ENCODE measurements at places on chromosomes 7 and 10. TPM values are rescaled to one million over a fixed set of nuclear protein-coding genes. Genes with fewer than 3 reads are reported as not detected.

GRCh38 chr10:113060201-113061053 is 110.4 kb downstream of the TCF7L2 start:
- no peak for DNase-seq
- no peak overlapping the region for H3K4me3 ChIP-seq
- H3K36me3 ChIP-seq: peaks cover 2% of the 10 kb centered on the region
- no peaks in the 10 kb centered on the region for H3K27me3 ChIP-seq
- H3K27ac ChIP-seq: no peak overlapping the region

DNA sequence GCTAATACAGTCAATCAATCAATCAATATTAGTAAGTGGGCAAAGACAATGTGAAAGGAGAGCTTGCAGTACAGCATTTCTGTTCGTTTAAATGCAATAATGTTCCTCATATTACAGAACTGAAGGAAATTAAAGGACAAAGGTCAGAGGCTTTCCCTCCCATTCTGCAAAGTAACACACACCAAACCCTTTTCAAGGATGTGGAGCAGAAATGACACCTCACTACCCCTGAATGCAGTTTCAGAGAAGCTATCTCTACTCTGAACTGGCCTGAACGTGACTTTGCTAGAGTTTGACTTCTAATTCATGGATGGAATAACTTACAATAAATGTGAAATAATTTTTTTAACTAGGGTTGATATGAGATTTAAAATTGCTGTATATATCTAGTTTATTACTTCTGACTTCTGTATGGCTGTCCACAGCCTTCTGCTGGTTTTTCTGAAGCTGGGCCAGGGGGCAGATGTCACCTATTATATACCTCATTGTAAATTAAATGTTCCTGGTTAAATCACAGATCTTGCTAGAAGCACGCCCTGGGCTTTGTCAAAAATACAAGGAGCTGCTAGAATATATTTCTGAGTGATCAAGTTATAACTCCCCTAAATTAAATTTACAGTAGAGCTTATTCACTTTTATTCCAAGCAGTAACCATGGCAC is 156.9 kb upstream of the C7orf33 start:
- DNase-seq: no peak
- peaks cover 5% of the 10 kb centered on the region for H3K4me1 ChIP-seq
- no peaks in the 10 kb centered on the region for H3K36me3 ChIP-seq
- H3K27me3 ChIP-seq: peaks cover 32% of the 10 kb centered on the region

- H3K36me3 ChIP-seq: peaks cover 2% of the 10 kb centered on the region
- H3K4me3 ChIP-seq: no peak overlapping the region
- no peak overlapping the region for H3K27ac ChIP-seq
These were observed 39.0 kb downstream of the DIP2C start for GRCh38 chr10:650441-650851.

GRCh38 chr10:114632869-114633715 is 25.0 kb downstream of the ABLIM1 start:
- H3K4me3 ChIP-seq: no peak overlapping the region
- peaks cover 67% of the 10 kb centered on the region for H3K27me3 ChIP-seq
- H3K4me1 ChIP-seq: peaks cover 33% of the 10 kb centered on the region
- no peak for DNase-seq

DNA sequence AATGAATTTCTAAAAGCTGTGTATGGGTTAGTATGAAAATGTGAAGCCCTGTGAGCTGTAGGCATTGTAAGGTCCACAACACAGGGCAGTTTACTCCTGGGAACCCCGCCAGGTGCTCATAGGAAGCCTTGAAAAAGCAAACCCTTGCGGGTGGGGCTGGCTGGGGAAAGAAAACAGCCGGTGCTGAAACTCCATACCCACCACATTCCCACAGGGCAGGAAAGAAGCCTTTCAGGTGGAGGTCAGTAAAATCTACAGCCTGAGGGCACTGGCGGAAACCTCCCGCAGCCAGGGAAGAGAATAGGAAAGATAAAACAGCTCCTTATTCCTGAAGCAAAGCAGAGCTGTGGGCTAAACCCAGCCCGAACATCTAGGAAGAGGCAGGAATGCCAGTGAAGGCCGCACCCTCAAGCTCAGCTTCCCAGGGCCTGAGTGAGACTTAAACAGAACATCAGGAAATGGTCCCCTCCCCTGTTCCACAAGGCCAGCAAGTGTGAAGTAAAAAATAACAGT is 34.7 kb downstream of the PODXL start:
- H3K4me3 ChIP-seq: no peak overlapping the region
- no peaks in the 10 kb centered on the region for H3K27me3 ChIP-seq
- peak overlapping the region; percentile 95 for H3K27ac ChIP-seq
- no peaks in the 10 kb centered on the region for H3K36me3 ChIP-seq
- H3K4me1 ChIP-seq: peaks cover 3% of the 10 kb centered on the region

DNA sequence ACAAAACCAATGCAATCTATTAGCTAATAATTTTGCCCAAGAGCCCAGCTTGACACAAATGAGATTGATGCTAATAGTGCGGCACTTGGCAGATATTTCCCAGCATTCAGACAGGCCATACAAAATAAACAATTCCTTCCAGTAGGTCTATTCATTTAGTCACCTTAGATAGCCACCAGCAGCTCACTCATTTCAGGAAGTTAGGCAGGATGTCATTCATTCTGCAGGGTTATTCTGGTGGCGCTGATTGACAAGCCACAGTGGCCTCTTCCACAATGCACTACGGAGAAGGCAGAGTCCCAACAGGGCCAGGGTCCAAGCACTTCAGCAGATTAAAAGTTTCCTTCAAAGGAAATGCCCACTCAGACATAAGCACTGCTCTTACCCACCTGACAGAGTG is 55.8 kb downstream of the PIK3AP1 start:
- peaks cover 11% of the 10 kb centered on the region for H3K36me3 ChIP-seq
- DNase-seq: no peak
- H3K4me3 ChIP-seq: no peak overlapping the region
- H3K27ac ChIP-seq: peak overlapping the region; percentile 86
- H3K27me3 ChIP-seq: no peaks in the 10 kb centered on the region
- peaks cover 33% of the 10 kb centered on the region for H3K4me1 ChIP-seq

DNA sequence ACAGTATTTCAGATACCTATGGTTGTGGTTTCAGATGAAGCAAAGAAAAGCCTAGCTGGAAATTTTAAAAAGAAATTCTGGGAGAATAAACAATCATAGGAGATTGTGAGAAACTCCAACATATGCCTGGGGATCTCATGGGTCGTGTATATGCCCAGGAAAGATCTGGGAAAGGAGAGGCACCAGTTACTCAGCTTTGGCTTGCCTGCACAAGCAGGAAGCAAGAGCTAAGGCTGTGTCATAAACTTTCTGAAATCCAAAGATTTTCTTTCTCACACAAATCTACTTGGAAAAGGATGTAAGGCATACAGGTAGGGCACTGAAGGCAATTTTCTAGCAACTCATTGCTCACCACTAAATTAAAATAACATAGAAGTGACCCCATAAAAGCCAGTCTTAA is 373.6 kb downstream of the CDC14C start:
- no peak overlapping the region for H3K27ac ChIP-seq
- H3K36me3 ChIP-seq: no peaks in the 10 kb centered on the region
- DNase-seq: no peak
- H3K4me3 ChIP-seq: no peak overlapping the region
- no peaks in the 10 kb centered on the region for H3K4me1 ChIP-seq

- H3K27me3 ChIP-seq: peaks cover 12% of the 10 kb centered on the region
- H3K36me3 ChIP-seq: no peaks in the 10 kb centered on the region
- peaks cover 22% of the 10 kb centered on the region for H3K4me1 ChIP-seq
These were observed 220.2 kb downstream of the PHF14 start for GRCh38 chr7:11193888-11194287.

GRCh38 chr7:2477447-2478398 is 1.5 kb upstream of the GRIFIN start:
- no peaks in the 10 kb centered on the region for H3K36me3 ChIP-seq
- H3K27ac ChIP-seq: no peak overlapping the region
- DNase-seq: peak; percentile 48
- H3K27me3 ChIP-seq: peaks cover 4% of the 10 kb centered on the region
- no peak overlapping the region for H3K4me3 ChIP-seq

DNA sequence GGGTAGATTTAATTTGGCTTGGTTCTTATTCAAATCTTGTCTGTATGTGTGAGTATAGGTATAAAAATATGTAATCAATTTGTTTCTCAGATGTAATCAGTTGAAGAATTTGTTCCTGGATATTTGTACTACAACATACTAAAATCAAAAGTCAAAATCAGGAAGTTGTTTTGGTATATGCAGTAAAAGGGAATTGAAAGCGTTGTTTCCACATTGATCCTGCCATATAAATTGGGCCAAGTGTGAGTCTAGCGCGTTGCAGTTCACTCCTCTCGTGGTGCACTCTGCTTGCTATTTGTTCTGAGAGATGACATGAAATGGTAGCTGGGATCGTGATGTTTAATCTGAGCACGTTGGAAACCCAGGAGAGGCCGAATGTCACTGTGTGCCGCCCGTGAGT is 55.9 kb downstream of the SHH start:
- H3K27ac ChIP-seq: no peak overlapping the region
- no peak overlapping the region for H3K4me3 ChIP-seq
- no peak for DNase-seq

DNA sequence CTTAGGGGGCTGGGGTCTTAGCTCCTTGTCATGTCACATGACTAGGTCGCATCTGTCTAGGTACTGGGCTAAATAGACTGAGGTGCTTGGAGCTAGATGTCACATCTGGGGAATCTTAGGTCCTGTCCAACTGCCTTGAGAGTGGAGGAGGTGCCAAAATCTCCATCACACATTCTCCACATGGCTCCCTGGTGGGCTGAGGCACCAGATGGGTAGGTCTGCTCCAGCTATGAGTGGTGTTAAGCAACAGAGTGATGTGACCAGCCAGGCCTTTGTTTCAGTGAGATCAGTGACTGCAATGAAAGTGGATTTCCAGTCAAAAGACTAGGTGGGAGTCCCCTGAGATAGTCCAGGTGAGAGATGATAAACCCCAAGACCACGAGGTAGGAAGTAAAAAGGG is 251.8 kb downstream of the BMPER start:
- H3K27me3 ChIP-seq: no peaks in the 10 kb centered on the region
- H3K27ac ChIP-seq: no peak overlapping the region
- H3K4me1 ChIP-seq: peaks cover 5% of the 10 kb centered on the region
- DNase-seq: no peak

GRCh38 chr7:140218656-140219055 is 41.9 kb upstream of the KDM7A start:
- H3K27me3 ChIP-seq: peaks cover 5% of the 10 kb centered on the region
- H3K27ac ChIP-seq: peak overlapping the region; percentile 37

DNA sequence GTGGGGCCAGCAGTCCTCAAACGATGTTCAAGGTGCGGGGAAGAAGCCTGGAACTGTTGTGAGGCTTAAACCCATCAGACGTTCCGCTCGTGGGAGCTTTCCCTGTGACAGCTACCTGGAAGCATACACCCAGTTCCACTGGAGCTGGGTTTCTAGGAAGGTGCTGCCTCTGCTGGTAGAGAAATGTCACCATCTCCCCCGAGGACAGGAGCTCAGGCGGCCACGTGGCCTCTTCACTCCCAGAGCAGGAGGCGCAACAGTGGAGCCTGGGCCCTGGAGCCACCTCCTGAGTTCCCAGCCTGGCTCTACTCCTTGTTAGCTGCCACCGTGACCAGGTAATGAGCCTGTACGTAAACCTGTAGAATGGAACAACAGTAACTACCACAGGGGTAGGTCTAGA is 156.1 kb downstream of the ADARB2 start:
- H3K36me3 ChIP-seq: no peaks in the 10 kb centered on the region
- no peaks in the 10 kb centered on the region for H3K4me1 ChIP-seq
- H3K27me3 ChIP-seq: peaks cover 9% of the 10 kb centered on the region
- no peak overlapping the region for H3K27ac ChIP-seq
- no peak overlapping the region for H3K4me3 ChIP-seq
- no peak for DNase-seq

GRCh38 chr10:124688889-124689670 is 55.1 kb downstream of the FAM53B start:
- peak overlapping the region; percentile 45 for H3K27ac ChIP-seq
- peaks cover 7% of the 10 kb centered on the region for H3K4me1 ChIP-seq
- peaks cover 2% of the 10 kb centered on the region for H3K36me3 ChIP-seq
- no peaks in the 10 kb centered on the region for H3K27me3 ChIP-seq

- no peaks in the 10 kb centered on the region for H3K27me3 ChIP-seq
- H3K4me3 ChIP-seq: no peak overlapping the region
- no peak overlapping the region for H3K27ac ChIP-seq
- no peak for DNase-seq
- peaks cover 3% of the 10 kb centered on the region for H3K36me3 ChIP-seq
These were observed 298.4 kb downstream of the PTPRN2 start for GRCh38 chr7:158289231-158289630.

DNA sequence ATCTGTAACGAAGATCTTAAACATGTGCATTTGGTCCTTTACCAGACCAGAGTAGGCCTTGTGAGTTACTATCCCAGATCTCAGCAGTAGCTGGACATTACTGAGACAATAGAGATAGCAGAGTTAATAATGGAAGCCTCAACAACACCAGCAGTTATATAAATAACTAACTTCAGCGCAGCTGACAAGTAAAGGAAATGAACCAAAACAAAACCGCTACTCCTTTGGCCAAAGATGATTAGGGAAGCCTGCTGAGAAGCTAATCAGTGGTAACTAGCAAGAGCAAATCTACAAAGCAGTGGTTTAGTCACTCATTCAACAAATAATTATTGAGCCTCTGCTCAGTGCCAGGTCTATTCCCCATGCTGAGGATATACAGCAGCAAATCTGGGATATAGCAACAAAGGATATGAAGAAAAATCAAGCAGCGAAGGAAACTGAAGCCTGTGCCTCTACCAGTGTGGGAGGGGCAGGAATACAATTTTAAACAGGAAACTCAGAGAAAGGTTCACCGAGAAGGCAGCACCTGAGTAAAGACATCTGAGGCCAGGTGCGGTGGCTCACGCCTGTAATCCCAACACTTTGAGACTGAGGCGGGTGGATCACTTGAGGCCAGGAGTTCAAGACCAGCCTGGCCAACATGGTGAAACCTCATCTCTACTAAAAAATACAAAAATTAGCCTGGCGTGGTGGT is 103.6 kb downstream of the ELMO1 start:
- peak overlapping the region; percentile 98 for H3K27ac ChIP-seq
- peaks cover 38% of the 10 kb centered on the region for H3K4me1 ChIP-seq
- no peak overlapping the region for H3K4me3 ChIP-seq
- no peaks in the 10 kb centered on the region for H3K27me3 ChIP-seq
- peaks cover 7% of the 10 kb centered on the region for H3K36me3 ChIP-seq

GRCh38 chr10:37479469-37479868 is 354.1 kb downstream of the ANKRD30A start:
- H3K27ac ChIP-seq: no peak overlapping the region
- H3K27me3 ChIP-seq: no peaks in the 10 kb centered on the region
- no peak overlapping the region for H3K4me3 ChIP-seq
- no peaks in the 10 kb centered on the region for H3K4me1 ChIP-seq

- H3K4me1 ChIP-seq: peaks cover 15% of the 10 kb centered on the region
- peaks cover 4% of the 10 kb centered on the region for H3K36me3 ChIP-seq
- H3K27me3 ChIP-seq: no peaks in the 10 kb centered on the region
- H3K27ac ChIP-seq: no peak overlapping the region
- H3K4me3 ChIP-seq: no peak overlapping the region
These were observed 223.1 kb downstream of the CHCHD3 start for GRCh38 chr7:132858760-132859159.

The MLXIPL gene
- total RNA-seq: 48.6 TPM

The NOS3 gene
- 1.1 TPM for total RNA-seq

The GRM8 gene
- total RNA-seq: 4.2 TPM

The TWNK gene
- 13.3 TPM for total RNA-seq

The SLC18A3 gene
- 0.20 TPM for total RNA-seq

The PITX3 gene
- not detected for total RNA-seq

The AKR1C1 gene
- 6.6 TPM for total RNA-seq
